Caudate nucleus (tissue), 63 donors: ENCODE measurements at places on chromosomes 2 and 18.

GRCh38 chr2:8365331-8365910 is 316.4 kb upstream of the ID2 start:
- DNase-seq = peak; percentile 27

DNA sequence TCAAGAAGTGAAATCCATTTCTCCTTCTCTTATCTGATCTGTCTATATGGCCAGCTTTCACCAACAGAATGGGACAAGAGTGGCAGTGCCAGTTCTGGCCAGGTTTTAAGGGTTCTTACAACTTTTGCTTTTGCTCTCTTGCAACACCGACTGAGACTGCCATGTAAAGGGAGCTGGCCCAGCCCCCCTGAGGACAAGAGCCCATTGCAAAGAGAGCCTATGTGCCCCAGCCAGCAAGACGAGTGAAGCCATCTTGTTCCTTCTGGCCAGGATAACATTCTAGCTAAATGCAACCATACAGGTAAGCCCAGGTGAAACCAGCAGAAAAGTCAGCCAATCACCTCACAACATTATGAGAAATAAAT is 101.0 kb upstream of the RND3 start:
- no peak for DNase-seq

DNA sequence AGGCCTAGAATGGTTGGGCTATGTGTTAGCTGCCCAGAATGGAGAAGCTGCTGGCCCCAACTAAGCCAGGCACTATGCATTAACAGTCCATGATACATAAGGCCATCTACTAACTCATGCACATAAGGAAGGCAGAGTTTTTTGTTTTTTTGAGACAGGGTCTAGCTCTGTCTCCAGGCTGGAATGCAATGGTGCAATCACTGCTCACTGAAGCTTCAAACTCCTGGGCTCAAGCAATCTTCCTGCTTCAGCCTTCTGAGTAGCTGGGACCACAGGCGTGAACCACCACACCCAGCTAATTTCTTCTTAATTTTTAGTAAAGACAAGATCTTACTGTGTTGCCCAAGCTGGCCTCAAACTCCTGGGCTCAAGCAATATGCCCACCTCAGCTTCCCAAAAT is 37.6 kb downstream of the GPR45 start:
- DNase-seq = no peak

- DNase-seq = no peak
Measured at GRCh38 chr2:204078003-204078698, 141.6 kb downstream of the ICOS start.

DNA sequence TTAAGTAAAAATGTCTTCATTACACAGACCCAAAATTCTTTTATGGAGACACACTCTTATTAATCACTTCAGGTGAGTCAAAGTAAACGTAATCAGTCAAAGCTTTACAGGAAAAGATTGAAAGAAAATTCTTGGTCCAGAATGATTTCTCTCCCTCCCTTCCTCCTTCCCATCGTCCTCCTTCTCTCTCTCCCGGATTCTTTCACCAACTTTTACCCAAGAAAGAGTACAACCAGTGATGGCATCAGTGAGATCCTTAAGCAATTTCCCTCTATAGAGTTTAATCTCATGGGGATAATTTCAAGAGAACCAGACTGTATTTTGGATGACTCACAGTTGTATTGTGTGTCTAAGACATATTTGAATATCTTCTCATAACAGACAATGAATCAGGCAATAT is 258.1 kb downstream of the ALK start:
- no peak for DNase-seq

DNA sequence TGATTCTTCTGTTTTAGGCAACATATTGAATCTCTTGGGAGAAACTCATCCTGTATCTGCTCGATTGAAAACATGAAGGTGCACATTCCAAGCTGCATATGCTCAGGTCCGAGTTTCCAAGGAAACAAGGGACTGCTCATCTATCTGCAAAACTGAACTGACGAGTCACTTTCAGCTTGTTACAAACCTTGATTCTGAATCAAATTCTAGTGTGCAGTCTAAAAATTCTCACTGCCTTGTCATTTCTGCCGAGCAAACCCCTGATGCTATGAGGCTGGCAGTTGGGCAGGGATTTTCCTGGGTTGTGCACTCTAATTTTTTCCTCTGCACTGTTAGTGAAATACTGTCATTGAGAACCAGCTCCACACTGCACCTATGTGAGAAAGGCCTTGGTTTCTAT is 101.3 kb upstream of the ETAA1 start:
- DNase-seq = no peak

DNA sequence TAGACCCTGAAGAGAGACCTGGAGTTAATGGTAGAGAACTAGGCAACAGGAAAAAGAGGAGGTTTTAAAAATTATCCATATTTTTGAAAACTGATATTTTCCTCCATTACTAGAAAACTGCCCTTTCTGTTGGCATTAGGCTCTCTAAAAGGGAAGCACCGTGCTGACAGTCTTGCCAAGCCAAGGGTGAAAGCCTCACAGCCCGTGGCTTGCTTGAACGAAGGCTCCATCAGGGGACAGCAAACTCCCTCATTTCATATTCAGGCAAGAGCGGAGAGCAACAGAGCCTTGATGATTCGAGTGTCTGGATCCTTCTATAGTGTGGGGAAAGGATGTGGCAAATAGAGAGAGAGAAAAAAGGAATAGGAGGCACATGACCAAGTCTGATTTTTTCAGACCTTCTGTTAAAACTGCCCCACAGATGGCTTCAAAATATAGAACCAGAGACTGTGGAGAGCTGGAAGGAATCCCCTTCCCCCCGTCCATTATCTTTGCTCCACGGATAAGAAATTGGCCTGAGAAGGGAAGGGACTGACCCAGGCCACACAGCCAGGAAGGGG is 67.0 kb downstream of the CACNB4 start:
- DNase-seq = no peak

DNA sequence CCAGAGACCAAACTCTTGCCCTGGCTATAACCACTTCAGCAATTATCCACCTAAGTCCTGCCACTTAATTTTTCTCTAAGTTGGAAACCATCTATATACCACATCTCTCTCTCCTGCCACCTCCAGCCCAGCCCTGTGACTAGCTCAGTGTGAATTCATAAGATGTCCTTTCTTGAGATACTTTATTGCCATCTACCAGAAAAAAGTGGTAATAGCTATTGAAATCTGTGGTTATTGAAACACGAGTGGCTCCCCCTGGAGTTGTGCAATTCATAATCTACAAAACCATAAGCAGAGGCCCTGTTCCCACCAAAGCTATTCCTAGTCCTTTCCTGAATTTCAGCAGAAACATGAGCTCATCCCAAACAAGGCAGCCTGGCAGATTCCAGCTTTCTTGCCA is 324.0 kb downstream of the TXNL1 start:
- no peak for DNase-seq

DNA sequence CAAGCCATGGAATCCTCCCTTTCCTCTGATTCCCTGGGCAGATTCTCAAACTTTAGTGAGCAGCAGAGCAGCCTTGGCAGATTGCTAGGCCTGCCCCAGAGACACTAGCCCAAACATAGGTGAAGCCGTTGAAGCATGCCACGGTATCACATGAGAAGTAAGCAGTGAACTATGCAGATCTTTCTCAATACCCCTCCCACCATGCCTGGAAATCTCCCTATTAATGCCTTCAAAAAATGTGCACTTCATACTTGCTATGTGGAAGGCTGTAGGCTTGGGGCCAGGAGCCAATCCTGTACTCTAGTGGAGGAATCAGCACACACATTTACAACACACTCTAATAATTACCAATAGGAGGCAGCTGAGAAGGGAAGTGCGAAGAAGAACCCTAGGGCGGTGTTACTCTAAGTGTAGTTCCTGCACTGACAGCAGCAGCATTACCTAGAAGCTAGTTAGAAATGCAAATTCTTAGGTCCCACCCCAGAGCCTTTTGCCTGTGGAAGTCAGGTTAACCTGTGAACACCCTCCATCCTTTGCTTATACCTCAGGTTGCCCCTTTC is 305.1 kb upstream of the SPRED2 start:
- no peak for DNase-seq

DNA sequence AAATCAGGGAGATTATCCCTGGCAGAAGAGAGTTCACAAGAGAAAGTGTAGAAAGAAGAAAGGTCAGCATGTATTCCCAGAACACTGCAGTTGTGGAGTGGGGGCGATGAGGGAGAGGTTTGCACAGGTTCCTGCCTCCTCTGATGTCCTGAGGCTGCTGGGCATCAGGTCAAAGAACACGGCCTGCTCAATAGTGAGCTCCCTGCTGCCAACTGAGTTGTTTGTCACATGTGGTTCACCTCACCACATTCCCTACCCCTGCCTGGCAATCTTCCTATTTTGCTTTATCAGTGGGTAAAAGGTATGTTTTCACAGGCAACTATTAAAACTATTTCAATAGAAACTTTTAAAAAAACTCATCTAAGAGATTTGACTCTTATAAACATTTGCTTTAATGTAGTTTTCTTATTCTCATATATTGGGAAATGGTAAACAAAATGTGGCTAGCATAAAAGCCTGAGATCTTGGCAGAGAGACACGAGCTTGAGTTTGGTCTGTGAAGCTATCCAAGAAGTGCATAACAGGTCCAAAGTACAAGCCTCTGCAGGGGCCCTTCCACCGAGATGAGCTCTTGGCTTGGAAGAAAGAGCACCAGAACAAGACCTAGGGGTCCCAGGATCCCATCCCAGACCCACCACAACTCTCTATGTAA is 123.9 kb upstream of the SRD5A2 start:
- no peak for DNase-seq

GRCh38 chr18:58542426-58543159 is 86.3 kb downstream of the ALPK2 start:
- DNase-seq = no peak

DNA sequence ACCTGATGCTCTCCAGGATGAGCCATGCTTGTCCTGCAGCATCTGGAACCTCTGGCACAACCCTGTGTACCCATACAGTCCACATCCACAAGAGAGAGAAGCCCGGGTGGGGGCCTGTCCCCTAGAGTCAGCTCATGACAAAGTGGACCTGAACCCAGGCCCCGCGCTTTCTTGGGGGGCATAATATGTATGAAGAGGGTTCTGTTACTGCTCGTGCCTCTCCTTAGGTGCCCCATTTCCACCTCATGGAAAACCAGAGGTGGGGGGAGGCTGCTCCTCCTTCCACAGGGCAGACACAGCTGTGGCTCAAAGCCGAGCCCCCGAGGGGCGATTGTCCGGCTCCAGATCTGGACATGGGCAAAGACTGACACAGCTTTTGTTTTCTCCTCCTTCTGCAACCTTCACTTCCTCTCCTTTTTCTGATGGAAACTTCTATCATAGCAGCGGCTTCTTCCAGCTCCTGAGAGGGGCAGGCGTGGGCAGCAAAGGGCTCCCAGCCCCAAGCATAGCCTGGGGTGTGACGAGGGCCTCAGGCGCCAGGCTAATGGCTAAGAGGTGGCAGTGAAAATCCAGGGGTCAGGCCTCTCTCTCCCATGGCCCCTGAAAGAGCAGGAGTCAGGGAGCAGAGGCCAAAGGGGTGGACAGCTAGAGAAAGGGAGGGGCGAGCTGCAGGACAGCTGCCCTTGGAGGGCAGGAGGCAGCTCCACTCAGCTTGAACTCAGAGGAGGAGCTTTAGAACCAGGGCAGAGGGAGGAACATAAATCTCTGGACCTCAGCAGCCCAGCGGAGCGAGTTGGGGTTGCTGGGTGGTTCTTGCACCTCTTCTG is 155.5 kb downstream of the ZFP36L2 start:
- DNase-seq = no peak

DNA sequence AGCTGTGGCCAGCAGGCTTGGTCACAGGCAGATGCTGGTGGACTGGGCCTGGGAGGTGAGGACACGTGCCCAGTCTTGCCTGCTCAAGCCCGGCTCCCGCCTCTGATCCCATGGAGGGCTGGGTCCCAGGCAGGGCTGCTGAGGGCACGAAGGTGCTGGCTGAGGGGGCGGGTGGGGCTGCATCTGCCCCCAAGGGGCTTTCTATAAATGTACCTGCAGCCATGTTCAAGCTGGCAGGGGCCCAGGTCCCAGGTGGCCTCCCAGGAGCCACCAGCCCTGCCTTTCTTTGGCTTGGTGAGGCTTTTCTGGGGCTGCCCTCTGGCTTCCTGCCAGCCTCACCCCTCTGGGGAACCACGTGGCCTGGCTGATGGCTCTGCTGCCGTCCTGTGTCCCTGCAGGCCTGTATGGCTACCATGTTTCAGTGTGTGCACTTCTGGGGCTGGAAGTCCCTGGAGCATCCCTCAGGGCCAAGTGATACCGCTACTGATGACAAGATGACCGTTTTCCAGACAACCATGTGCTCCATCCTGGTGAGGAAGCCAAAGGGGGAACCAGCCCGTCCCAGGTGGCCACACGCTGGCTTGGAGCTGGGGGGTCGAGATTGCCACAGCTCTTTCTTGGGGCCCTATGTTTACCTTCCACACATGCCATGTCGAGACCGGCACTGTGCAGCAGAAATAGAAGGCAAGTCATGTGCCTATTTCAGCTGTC is 23.2 kb downstream of the HJURP start:
- DNase-seq = no peak

- DNase-seq = no peak
Measured at GRCh38 chr2:150806336-150806735, 318.9 kb upstream of the RND3 start.

GRCh38 chr2:163469561-163469962 is 266.2 kb downstream of the FIGN start:
- no peak for DNase-seq

DNA sequence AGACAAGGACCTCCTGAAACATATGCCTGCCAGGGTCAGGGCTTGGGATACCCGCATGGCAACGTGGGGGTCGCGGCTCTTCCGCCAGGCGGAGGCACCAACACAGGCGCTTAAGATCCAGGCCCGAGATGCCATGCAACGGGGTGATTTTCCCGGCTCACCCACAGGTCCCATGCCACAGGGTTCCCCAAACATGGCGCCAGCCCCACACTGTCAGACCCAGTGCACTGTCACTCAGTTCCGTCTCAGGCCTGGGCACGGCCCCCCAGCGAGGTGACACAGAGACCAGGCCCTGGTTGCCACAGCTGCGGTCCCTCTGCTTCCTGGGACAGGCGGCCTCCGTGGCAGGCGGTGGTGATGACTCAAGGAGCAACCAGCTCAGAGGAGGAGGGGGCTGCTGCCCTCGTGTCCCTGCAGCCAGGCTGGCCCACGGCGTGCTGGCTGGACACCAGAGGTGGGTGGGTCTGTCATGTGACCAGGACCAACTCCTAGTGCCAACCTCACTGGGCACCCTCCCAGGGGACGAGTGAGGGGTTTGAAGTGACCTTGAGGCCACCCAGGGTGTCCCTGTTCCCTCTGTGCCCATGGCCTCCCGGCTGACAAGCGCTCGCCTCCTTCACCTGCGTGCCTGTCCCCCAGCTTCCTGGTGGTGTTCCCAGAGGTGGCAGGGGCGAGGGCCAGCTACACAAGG is 4.9 kb downstream of the PDCD1 start:
- no peak for DNase-seq

- DNase-seq = no peak
Measured at GRCh38 chr18:78410094-78410786, 569.4 kb upstream of the SALL3 start.
